ENCODE measurements at places on chromosomes 2 and 18. TPM values are rescaled to one million over a fixed set of nuclear protein-coding genes. Genes with fewer than 3 reads are reported as not detected.

ADD2 gene
- polyA plus RNA-seq = 1.8 TPM

DNA sequence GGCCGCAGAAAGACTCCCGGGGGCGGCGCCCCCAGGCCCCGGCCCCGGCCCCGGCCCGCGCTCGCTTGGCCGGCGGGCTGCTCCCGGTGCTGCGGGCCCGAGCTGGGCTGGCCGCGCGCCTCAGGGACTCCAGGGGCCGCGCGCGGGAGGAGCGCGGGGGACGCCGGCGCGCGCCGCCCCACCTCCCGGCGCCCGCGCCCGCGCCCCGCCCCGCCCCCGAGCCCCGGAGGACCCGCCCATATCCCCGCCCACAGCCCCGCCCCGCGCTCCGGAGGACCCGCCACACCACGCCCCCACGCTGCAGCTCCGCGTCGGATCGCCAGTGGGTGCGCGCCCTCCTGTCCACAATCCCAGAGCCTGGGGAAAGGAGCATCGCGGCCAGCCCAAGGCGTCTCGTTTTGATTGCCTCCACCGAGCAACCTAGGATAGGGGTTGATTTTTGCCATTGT lies at the start of gene PARD6G:
Gene PARD6G, minus strand, starts transcription at position 122 of the 449 bp plus-strand sequence. CDS start 166 bp downstream, outside the sequence.
- no peak for DNase-seq

GRCh38 chr2:123453772-123454171 lies 571.3 kb upstream of the CNTNAP5 start:
- no peak for DNase-seq

- DNase-seq = no peak
These were observed 6.4 kb downstream of the NDUFV2 start for GRCh38 chr18:9108911-9109310.

CCDC150 gene
- polyA plus RNA-seq = 5.9 TPM

DNA sequence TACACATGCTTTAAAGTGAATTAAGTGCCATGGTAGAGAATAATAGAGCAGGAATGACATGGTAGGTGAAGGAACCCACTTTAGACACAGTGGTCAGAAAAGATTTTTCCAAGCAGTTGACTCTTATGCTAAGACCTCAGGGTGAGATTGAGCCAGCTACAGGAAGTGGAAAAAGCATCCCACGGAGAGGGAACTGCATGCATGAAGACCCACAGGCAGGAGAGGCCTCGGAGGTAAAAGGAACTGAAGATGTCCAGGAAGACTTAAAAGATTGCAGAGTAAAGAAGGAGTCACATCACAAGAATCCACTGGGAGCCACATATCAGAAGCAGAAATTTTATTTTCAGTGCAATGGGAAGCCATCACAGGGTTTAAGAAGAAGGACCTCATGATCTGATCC lies 499.2 kb upstream of the FAM98A start:
- DNase-seq = no peak

DNA sequence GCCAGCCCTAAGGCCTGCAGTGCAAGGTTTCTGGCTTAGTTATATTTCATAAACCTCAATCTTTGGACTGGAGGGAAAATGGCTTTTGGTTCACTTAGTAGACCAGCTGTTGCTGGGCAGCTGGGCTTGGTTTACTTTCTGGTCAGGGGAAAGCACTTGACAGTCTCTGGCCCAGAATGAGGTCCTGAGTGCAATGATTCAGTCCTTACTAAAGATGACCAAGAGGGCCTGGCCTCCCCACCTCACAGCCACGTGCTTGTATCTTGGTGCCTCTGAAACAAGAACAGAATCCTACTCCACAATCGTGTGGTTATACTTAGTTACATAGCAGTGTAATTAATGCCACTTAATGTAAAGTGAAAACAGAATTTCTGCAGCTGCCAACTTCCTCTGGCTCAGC lies 325.5 kb upstream of the MEIS1 start:
- no peak for DNase-seq

DNA sequence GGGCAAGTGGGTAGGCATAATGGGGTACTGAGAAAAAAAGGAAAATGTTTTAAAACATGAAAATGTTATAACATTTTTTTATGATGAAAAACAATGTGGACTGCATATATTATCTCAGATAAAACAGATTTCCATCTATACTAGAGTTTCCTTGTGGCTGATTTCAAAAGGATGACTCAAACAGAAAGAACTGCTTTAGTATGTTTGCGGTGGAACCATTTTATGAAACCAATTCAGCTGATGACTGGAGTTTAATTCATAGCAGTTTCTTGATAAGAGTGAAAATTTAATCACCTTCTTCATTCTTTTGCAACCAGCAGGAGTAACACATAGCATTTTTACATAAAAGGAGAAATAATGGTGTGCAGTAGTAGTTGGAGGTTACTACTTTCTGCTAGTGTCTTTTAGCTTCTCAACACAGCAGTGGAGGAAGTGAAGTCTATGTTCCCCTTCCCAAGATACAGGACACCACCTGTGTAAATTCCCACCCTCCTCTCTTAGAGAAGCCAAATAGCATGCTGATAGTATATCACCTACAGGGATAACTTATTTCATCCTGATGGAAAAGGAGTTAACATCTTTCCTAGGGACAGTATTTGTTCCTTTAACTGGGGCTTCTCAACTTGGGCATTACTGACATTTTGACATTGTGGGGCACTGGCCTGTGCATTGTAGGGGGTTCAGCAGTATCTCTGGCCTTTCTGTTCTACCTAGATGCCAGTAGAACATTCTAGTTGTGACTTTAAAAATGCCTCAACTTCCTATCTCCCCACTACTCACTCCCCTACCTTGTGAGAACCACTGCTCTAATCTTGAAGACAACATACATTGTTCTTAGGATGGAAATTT lies 29.9 kb downstream of the PELI1 start:
- DNase-seq = no peak

- DNase-seq = peak; percentile 2
These were observed 48.5 kb upstream of the PROKR1 start for GRCh38 chr2:68594674-68595492.

- no peak for DNase-seq
These were observed 53.1 kb downstream of the MCFD2 start for GRCh38 chr2:46862514-46862913.

DNA sequence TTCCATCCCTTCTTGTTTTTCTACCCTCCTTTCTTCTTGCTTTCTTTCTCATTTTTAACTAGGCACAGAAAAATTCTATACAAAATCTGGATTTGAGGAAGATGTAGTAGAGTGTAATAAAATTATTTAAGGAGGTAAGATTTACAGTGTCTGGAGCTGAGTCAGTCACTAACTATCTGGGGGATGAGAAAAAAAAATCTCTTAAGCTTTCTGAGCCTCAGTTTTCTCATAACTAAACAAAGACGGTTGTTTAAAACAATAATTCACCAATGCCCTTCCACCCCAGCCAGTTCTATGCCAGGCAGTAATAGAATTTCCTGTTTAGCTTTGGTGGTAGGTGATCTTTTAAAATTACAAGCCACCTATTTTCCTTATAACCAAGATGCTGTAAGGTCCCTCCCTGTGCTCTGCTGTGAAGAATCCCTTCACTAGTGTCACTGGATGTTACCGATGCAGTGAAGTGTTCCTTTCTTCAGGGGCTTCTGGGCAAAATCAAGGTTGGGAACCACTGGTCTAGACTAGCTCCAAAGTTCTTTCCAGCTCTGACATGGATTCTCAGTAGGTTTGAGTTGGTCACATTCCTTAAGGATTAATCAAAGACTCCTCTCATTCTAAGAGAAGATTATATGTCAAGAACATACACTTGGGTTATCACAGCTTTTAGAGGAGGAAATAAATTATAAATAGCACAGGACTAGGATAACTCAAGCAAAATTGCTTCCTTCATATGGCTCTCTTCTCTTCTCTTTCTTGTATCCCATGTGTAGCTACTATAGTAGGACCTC lies 289.0 kb downstream of the CDH2 start:
- DNase-seq = no peak

DNA sequence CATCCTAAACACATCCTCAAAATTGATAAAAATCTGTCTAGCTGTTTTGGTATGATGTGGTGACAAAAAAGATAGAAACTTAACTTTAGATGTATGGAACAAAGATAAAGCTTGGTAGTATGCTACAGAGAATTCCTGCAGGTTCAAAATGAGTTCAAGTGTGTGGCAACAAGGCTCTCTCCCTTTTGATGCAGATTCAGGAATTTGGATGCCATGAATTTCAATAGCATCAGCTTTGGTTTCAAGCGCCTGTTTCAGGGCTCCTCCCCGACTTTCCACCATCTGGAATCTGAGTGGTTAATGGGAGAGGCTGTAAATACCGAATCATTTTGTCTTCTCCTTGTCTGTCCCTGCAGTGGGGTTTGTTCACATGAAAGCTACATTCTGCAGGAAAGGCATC lies 180.6 kb downstream of the MTX2 start:
- no peak for DNase-seq

IFIH1 gene
- 2.3 TPM for polyA plus RNA-seq

- no peak for DNase-seq
These were observed 435.0 kb upstream of the SPRED2 start for GRCh38 chr2:65867446-65867845.

SCYGR4 gene
- not detected for polyA plus RNA-seq

- DNase-seq = no peak
These were observed 61.3 kb downstream of the CUL3 start for GRCh38 chr2:224523626-224524577.

DNA sequence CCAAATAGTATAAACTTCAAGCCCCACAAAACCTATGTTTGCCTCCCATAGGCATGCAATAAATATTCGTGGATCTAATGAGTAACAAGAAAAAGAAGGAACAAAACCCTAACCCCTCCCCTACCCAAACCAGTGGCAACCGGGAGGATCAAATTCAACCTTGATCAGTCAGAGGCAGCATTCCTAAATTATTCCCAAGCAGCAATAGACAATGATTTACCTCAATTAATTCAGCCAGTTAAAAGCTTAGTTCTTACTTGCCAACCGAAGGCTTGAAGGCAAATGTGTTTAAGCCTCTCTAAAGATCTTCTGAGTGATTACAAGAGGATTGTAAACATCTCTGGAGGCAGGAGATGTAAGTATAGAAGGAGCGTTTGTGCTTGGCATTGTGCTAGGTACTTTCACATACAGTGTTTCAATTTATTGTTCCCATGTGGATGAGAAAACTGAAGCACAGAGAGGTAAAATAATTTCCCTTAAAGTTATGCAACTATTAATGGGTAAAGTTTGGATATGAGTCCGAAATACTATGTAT lies 197.7 kb downstream of the MTX2 start:
- DNase-seq = no peak

DNA sequence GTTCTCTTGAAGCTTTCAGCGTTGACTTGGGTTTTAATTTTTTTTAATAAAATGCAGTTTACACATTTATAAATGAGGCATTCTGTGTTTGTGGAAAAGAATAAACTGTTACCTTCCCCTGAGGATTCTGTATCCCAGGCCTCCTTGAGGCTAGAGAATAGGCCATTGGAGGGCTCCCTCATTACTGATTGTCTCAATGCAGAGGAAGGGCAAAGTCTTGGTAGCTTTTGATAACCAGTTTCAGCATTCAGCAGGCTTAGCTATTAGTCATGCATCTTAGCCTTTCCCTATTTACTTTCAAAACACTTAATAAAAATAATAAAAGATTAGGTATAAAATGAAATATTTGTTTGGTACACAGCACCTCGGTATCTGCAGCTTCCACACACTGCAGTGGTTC lies 58.1 kb upstream of the OTX1 start:
- DNase-seq = no peak

SRSF7 gene
- 101 TPM for polyA plus RNA-seq

DNA sequence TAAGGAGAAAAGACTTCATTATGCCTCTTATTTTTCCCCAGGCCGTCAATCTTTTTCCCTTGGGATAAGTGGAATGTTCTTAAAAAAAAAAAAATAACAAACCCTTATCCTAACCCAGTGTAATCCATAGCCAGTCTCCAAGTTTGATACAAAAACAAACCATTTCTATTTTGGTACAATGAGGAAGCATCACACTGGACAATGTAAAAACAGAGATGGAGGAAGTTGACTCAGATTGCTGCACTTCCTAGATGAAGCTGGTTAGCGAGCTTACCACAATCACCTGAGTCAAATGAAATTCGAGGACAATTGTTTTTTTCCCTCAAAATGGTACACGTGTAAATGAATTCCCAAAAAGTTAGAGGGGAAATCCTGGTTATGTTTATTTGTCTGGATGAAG lies 259.7 kb downstream of the TCF4 start:
- DNase-seq = no peak

- no peak for DNase-seq
These were observed 5.8 kb upstream of the DGUOK start for GRCh38 chr2:73920577-73921545.

GRCh38 chr2:169845016-169845415 lies 17.8 kb downstream of the UBR3 start:
- no peak for DNase-seq

GRCh38 chr2:149028891-149029290 lies 9.6 kb upstream of the LYPD6B start:
- DNase-seq = no peak

CETN1 gene
- polyA plus RNA-seq = not detected

UGT1A3 gene
- polyA plus RNA-seq = not detected

STARD6 gene
- not detected for polyA plus RNA-seq

GRCh38 chr18:59040770-59041148 lies 98.9 kb upstream of the SEC11C start:
- no peak for DNase-seq

ANKRD30B gene
- polyA plus RNA-seq = 0.06 TPM

- no peak for DNase-seq
These were observed 3.1 kb downstream of the DES start for GRCh38 chr2:219421323-219421722.

GRCh38 chr18:67222887-67223286 lies 293.6 kb downstream of the DSEL start:
- no peak for DNase-seq

CCDC121 gene
- 5.4 TPM for polyA plus RNA-seq

DNA sequence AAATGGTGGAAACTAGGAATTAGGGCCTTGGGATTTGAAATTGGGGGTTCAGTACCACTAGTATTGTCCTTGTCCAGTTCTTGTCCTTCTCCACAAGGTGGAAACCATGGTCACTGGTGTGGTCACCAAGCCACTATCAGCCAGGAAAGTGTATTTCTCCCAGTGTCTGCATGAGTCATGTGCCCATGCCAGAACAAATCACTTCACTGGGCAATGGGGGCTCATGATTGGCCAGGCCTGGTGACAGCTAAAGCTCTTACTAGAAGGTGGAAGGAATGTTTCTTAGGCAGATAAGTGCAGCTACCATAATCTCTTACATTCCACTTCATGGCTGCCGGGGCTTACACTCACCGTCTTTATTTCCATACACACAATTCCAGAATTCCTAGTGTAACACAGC lies 124.8 kb upstream of the TACR1 start:
- no peak for DNase-seq

CD8A gene
- 0.22 TPM for polyA plus RNA-seq

NETO1 gene
- polyA plus RNA-seq = not detected

DNA sequence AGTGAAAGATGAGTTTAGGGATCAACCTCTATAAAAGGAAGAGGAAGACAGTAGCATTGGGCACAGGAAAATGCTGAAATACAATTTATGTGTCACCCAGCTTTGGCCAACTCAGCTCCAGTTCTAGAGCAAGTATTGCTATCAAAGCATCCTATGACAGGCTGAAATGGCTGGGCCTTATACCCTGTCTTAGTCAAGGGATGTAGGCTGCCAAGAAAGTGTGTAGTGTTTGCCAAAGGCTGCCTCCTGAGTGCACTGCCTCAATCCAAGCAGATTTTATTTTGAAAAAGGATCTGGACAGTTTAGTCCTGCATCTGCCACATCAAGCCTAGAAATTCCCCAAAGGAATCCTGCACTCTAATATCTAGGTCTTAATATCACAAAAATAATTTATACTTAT lies 359.9 kb upstream of the ZC3H15 start:
- no peak for DNase-seq

- no peak for DNase-seq
These were observed 11.2 kb downstream of the ZNF385B start for GRCh38 chr2:179850188-179850587.

Measured in forelimb muscle (tissue), 1 donor.